Stimulated activated CD4-positive, alpha-beta T cell treated with anti-CD3 and anti-CD28 coated beads, TNF-alpha, amount 100 ng/mL, for 1 hour (primary cell): ENCODE measurements at places on chromosomes 5 and 9.

DNA sequence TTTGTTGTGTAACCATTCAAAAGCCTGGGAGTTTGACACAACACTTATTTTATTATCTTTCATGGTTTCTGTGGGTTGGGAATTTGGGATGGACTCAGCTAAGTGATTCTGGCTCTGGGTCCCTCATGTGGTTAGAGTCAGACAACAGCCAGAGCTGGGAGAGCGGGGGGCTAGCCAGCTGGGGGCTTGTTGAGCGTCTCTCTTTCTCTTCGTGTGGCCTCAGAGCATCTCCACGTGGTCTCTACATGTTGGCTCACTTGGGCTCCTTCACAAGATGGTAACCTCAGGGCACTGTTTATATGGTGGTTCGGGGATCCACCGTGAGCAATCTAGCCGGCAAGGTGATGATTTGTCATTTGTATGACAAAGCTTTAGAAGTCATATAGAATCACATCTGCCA, 73.6 kb downstream of the FSTL4 start:
- DNase-seq: no peak

DNA sequence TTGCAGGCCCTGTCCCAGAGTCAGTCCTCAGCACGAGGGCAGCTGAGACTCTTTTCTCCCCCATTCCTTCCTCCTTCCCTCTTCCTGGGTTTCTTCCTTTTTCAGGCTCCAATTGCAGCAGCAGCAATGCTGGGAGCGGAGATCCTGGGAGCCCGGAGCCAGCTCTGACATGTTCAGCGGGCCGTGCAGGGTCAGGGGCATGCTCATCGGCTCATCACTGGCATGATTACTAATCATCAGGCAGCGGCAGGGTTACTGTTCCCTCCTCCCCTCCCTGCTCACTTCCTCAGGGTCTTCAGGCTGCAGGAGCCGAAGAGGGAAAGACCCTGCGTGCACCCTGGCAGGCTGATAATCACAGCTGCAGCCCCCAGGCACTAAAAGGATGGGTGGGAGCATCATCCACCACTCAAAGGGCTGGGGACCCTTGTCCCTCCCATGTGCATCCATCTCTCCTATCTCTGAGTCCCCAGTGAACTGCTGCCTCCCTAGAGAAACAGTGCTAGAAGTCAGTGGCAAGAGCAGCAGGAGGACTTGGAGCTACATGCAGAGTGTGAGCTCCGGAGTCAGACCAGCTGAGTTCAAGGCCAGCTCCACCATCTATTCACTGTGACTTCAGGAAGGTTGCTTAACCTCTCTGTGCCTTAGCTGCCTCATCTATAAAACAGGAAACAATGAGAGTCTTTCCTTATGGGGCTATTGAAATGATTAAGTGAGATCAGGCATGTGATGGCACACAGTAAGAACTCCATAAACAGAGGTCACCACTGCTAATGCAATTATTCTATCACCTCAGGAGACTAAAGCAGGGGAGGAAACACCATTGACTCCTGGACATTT, 7.8 kb upstream of the KCNIP1 start:
- DNase-seq: no peak

- DNase-seq: no peak
Observed at GRCh38 chr9:3525096-3525835, 535 bp downstream of the RFX3 start.

DNA sequence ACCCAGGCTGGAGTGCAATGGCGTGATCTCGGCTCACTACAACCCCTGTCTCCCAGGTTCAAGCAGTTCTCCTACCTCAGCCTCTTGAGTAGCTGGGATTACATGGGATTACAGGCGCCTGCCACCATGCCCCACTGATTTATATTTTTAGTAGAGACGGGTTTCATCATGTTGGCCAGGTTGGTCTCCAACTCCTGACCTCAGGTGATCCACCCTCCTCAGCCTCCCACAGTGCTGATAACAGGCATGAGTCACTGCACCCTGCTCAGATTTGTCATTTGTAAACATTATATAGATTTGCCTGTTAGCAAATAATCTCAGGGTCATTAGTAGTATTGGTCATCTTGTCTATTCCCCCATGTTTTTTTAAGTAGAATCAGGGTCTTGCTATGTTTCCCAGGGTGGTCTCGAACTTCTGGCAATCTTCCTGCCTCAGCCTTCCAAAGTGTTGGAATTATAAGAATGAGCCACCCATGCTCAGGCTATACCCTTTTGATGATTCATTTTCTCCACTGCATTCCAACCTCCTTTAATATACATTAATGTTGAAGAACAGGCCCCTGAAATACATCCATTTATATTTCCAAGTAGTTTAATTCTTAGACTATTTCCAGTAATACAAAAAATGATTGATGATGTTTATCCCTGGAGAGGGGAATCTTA, 17.3 kb downstream of the CENPH start:
- DNase-seq: no peak

DNA sequence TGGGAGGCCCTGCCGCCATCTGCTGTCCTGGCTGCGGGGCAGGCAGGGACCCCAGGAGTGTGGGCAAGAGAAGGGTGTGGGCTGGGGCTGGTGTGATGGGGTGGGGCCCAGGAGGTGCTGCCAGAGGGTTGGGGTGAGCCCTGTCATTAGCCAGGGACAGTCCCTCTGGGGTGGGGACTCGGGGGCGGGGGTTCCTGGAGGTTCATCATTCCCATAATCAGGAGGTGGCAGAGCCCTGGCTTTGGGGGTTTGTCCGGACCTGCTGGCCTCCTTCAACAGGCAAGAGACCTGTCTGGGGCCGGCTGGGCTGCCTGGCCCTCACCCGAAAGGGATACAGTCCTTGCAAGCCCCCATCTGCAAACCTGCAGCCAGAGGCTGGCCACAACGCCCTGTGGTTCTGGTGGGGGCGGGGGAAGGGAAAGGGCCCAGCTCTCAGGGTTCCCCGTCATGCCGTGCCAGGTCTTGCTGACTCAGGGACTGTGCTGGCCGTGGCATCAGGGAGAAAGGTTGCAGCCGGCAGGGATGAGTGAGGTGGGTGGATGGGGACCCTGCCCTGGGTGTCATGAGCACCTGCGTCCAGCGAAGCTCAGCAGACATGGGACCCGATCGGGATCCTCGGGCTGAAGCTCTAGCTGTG, 65.2 kb downstream of the MRPL36 start:
- no peak for DNase-seq

DNA sequence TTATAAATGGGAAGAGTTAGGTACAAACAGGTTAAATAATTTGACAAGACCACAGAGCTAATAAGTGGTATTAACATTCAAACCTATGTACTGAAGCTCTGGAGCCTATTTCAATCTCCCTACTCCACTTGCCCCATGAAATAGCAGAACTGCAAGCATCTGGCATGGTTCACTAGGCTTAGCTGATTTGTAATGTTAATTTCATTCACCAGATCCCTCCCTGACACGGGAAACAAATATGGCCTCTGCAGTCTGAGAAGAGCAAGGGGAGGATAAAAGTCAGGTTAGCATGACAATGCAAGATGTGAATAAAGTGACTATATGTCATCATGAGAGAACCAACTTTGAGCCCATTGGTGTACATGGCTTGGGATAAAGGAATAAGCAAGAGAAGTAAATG, 428.8 kb downstream of the BRINP1 start:
- no peak for DNase-seq

DNA sequence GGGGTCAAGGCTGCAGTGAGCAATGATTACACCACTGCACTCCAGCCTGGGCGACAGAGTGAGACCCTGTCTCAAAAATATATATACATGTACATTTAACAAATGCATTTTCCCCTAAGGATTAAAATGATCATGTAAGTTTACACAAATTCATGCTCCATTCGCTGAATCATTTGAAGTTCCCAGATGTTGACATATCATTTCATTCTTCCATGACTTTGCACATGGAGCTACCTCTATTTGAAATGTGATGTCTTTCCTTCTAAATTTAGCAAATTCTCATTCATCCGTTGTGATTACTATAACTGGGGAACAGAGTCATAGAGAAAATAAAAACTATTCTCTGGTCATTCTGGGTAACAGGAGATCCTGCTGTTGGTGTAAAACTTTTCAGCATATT, 10.6 kb downstream of the PTGER4 start:
- DNase-seq: no peak

DNA sequence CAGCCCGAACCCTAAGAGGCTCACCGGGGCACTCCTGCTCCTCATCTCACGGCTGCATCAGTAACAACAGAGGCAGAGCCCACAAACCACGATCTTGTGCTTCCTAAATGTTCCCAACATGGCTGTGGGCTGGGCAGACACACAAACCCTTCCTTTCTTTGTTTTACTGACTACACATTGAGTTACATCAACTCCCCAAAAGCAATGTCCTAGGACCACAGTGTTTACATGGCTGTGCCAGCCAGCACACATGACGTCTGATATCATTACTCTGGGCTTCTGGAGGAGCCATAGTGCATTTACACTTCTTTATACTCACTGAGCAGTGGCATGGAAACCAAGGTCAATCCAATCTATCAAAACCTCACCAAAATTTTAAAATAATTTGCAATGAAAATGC, 101.4 kb downstream of the LHFPL2 start:
- DNase-seq: no peak

DNA sequence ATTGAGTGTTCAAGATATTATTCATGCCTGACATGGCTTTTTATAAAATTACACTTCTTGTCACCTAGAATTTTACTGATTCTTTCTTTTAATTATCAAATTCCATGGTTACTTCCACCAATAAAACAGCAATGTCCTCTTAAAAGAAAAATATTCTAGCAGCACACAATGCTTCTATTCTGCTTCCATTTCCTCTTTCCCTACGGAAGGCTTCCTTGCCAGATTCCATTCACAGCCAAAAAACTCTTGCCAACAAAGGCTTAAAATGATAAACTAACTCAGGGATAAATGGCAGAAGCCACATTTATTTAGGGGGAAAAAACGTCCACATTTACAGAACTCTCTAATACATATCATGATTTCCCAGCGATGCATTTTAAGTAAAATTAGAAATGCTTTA, 111.6 kb downstream of the CTNND2 start:
- no peak for DNase-seq

DNA sequence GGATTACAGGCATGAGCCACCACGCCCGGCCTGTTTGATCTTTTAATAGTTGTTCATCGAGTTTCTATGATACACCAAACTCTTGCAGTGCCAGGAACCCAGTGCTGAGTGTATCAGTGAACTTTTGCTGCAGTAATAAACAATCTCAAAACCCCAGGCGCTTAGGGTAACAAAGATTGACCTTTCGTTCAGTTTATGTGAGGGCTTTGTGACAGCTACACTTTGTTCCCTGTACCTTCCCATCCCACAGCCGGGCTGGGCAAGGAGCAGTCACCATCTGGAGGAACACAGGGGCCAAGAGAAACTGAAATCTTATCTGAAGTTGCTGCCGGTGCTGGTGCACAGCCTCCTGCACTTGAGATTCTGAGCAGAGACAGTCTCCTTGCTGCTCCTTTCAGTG, 17.2 kb upstream of the WNK2 start:
- DNase-seq: no peak

DNA sequence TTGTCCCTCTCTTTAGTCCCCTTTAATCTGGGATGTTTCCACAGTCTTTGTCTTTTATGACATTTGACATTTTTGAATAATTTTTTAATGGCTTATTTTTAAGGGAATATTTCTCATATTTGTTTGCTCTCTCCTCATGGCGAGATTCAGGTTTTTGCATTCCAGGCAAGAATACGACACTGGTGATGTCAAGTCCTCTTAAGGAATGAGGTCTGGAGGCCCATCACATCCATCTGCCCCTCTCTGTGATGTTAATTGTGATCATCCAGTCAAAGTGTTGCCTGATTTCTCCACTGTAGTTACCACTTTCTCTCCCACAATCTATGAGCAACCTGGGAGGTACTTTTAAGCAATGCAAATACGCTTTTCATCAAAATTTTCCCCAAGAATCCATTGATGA, 193.2 kb downstream of the MAST4 start:
- DNase-seq: no peak

GRCh38 chr5:134511796-134512660, 13.4 kb upstream of the JADE2 start:
- no peak for DNase-seq

DNA sequence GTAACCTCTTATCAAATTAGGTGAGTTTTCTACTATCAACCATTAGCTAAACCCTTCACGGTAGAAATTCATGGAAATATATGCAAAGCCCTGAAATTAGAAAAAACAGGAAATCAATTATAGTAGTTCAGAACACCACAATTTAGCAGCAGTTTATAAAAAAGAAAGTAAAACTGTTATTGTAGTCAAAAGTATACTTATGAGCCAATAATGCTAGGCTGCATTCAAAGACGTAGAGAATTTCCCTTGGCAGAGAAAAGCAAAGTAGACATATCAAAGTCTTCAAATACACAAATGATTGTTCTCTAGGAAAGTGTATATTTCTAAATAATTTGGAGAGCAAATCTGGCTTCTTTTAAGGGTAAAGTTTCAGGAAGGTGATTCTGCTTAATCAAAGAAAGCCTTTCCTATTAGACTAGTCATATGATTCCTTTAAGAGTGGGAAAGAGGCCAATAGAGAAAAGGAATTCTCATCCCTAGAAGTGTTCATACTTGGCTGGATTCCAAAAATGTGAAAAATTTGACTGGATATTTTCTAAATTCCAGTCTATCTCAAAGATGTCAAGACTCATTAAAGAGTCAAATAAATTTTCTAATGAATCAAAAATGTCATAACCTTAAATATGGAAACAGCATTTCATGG, 185.5 kb downstream of the SMC2 start:
- DNase-seq: no peak

- DNase-seq: no peak
Observed at GRCh38 chr5:33271606-33272005, 169.2 kb upstream of the TARS1 start.

DNA sequence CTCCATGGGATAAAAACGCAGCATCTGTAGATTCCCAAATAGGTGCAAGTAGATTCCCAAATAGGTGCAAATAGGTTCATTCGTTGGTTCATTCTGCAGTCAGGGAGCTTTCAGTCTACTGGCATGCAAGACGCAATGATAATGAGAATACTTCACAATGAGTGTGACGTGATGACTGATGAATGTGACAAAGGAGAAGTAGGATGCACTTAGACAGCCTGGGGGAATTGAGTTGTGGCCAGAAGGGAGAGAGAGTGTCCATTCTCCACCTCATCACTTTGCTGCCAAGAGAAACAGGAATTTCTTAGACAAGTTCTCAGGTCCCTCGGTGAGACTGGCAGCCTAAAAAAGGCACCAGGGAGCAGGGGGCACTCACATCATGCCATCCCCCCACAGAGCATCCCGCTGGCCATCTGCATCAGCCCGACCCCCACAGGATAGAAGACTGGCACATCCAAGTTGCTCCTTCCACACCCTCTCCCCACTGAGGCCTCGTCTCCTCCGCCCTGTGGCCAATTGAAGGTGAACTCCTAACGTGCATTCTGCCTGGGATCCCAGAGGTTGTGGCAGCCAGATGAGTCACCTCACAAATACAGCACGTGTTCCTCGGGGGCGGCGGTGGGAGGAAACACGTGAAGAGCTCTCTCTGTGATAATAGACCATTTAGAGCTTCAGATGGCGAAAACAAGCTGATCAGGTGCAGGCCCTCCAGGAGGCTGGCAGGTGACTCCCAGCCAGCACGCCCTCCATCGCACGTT, 19.9 kb upstream of the KCNIP1 start:
- DNase-seq: no peak

GRCh38 chr5:165014439-165014838, 1509.0 kb downstream of the MAT2B start:
- DNase-seq: no peak
